ENCODE measurements at places on chromosomes 2 and 18.

DNA sequence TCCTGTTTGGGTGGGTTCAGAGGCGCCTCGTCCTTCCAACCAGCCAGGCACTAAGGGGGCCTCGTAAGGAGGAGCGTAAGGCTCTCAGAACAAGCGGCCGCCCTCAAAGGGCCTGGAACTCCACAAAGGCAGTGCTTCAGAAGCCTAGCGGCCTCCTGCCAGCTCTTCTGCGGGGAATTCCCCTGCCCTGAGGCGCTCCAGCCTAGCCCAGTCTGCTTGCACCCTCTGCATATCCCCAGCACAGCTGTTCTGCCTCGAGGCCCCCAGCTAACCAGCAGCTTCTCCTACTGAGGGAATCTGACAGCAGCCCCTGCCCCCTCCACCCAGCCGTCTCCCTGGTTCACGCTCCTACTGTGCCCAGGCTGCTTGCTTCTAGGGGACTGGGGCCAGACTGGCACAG lies 265.9 kb downstream of the TFCP2L1 start:
- DNase-seq, result no peak

DNA sequence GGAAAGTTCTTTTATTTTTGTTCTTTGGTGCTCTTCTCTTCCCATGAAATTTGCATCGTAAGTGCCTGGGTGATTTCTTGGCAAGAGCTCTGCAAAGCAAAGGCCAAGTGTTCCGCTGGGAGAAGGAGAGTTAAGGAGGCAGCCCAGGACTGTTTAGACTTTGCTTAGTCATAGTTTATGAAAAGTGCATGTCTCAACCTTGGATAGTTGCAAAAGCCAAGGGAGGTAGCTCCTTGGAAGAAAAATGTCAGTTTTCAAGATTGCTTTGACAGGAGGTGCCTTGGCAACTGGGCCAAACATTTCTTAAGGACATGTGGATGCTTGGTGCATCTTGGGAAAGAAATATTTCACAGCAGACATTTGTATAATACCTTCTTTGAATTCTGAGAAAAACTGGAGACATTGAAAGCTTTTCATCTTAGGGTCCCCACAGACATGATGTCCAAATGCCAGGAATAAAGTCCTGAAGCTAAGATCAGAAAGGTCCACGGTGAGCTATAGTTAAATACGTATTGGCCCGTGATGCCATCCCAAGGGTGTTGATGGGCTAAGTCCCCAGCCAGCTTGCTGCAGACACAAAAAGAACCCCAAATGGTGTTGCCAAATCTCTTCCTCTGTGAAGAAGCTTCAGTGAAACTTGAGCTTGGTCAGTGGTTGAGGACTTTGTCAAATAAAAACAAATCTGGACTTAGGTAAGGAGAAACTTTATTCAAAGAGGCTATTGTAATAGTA lies 96.3 kb upstream of the THUMPD2 start:
- peak; percentile 1 for DNase-seq

GRCh38 chr2:101197814-101198213 lies 46.6 kb upstream of the TBC1D8 start:
- no peak for DNase-seq

DNA sequence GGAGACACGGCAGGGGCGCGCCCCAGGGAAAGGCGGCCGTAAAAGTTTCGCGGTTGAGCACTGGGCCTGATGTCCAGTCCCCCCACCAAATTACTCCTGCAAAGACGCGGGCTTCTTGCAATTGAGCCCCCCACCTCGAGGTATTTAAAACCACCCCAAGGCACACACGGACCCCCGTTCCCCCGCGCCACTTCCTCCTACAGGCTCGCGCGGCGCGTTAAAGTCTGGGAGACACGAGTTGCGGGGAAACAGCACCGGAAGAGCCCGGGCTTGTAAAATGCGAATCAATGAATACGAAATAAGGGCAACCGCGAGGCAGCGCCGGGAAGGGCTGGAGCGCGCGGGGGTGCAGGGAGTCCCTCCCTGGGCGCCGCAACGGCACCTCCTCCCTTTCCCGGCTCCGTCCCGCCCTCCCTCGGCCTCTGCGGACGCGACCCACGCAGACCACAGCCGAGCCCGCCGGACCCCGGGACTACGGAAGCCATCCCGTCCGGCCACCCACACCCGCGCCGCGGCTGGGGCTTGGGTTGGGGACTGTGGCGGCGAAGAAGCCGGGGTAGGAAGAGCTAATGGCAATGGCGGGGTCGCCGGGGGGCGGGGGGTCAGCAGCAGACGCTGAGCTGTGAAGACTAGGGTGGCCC lies 918 bp upstream of the NETO1 start:
- no peak for DNase-seq

DNA sequence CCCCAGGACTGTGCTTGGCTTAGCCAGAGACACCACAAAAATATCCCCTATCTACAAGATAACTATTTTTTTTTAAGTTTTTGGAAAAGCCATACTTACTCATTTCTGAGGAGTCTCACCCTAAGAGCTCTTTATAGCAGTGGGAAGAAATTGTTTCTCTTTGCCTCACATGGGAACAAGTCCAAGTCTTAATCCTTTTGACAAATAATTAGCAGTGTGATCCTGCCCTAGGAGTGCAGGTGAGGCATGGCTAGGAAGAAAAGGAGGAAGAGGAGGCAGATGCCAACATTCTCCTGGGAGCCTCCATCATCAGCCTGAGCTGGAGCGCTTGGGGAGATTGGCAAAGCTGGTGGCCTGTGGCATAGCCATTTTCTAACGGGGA lies 115.6 kb downstream of the STPG4 start:
- no peak for DNase-seq

- no peak for DNase-seq
Measured at GRCh38 chr2:134252092-134252750, 1.7 kb upstream of the MGAT5 start.

GRCh38 chr2:1862608-1863280 lies 118.4 kb upstream of the PXDN start:
- DNase-seq, result no peak

DNA sequence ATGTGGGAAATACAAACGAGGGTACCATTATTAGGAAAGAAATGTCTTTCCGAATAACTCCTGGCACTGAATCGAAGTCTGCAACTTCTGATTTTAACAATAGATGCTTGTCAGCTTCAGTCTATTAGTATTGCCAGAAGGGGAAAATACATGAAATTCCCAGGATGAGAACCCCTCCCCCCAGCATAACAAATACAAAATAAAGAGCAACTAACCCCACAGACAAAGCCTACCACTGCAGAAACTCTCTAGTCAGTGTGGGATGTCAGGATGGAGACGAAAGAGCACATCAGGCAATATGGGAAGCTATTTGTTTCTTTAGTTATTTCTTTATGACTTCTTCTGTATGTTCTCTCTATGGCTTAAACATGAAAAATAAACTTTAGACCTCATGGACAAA lies 365.0 kb upstream of the CDH2 start:
- DNase-seq, result no peak

DNA sequence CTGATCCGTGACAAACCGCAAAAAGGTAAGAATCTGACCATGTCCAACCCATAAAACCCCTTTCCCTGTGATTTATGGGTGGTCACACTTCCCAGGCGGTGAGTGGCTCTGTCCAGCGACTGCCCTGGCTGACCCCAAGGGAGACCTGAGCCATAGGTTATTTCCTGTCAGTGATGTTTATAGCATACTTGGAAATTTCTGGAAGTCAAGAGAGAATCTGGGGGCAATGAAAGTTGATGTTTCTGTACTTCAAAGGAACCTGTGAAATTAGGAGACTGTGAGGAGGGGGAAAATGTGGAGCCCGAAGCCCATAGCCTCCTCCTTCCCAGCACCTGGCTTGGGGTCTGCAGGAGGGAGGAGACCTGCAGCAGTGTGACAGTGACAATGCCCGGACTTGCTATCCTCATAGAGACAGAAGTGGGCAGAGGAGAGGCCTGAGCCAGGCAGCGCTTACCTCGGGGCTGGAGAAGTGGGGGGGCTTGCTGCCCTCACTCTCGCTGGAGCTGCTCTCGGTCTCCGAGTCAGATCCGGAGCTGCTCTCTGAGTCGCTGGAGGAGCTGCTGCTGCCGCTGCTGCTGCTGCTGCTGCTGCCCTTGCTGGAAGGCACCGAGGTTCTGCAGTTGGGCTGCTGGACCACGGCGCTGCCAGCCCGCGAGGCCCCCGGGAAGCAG lies 111.3 kb upstream of the REV1 start:
- DNase-seq, result no peak

DNA sequence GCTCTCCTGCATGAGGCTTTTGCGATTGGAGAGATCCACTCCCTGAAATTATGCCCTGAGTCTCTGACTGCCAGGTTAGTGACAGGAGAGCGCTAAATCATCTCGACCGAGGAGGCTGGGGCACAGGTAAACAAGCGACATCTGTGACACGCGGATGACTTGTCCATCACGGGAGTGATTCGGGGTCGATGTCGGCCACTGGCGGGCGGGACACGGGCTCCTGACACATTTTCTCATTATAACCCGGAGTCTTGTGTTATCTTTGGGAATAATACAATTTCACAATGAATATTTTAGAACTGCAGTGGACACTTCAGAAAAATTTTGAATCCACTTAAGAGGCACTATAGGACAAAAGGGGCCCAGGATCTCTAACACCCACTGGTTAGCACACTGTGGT lies 29.5 kb upstream of the SLC35G4 start:
- DNase-seq, result no peak

DNA sequence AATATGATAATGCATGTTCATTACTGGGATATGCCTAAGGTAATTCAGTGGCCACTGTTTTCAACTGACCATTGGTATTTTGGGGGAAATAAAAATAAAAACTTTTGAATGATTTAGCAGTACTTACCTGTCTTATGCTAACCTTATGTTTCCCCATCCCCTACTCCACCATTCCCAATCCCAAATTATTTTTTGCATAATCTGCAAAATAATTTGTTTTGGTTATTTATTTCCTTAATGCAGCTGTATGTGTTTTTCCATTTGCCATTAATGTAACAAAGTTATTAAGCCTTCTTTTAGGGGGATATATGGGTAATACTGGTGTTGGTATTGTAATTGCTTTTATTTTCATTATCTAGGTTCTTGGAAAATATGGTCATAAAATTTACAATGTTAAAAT lies 213.9 kb upstream of the GULP1 start:
- no peak for DNase-seq

- DNase-seq, result no peak
Measured at GRCh38 chr2:202193881-202194353, 44.5 kb downstream of the SUMO1 start.

DNA sequence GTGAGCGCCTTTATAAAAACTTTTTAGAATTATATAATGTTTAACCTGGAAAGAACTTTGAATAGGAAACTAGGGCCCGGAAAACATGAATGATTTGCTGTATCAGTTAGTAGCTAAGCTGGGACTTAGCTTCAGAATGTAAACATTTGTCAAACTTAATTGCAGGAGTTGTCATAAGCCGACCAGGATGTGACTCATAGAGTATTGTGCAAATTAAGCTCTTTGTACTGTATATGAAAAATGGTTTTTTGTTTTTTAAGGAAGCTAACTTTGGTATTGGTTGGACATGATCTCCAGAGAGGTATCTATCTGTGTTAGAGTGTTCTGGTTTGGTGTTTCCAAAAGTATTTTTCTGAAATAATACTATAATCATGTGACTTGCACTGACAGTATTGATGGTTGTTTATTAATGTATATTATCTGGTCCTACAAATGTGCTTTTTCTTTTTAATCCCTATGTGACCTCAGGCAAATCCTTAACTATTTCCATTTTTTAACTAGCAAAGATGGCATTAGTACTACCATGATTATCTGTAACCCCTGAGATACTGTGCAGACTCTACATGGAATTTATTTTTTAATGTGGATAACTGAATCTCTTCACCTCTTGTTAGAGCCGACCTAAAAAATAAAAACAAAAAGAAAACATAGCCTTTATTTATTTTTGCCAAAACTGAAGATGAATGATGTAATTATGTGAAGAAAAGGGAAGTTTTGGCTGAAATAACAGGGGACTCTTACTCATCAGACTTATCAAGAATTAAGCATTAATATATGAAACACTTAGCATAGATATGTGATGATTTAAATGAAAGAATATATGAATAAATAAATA lies 11.7 kb downstream of the YIPF4 start:
- DNase-seq, result no peak

GRCh38 chr2:98025481-98026037 lies 29.8 kb upstream of the TMEM131 start:
- no peak for DNase-seq

DNA sequence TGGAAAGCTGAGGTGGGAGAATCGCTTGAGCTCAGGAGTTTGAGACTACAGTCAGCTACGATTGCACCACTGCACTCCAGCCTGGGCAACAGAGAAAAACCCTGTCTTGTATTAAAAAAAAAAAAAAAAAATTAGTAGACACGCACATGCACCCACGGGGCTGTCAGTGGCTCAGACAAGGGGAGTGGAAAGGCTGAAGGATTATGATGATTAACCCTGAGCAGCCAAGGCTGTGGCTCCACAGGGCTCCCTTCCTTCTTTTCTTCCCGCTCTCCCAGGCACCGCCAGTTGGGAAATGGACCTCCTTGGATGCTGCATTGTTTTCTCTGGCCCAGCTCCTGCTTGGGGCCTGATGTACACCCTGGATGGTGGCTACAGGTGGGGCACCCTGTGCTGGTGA lies 49.0 kb upstream of the RAB6C start:
- no peak for DNase-seq

DNA sequence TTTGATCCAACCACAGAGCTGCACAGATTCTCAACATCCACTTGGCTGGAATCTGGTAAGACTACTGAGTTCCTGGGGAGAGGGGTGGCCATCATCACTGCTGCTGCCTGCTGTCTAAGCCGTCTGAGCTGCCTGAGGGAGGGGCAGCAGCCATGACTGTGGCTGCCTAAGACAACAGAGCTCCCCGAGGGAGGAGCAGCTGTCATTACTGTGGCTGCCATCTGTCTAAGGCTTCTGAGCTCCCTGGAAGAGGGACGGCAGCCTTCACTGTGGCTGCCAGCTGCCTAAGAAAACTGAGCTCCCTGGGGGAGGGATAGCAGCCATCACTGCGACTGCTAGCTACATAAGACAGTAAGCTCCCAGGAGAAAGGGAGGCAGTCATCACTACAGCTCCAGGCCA lies 584.4 kb downstream of the NR4A2 start:
- no peak for DNase-seq

DNA sequence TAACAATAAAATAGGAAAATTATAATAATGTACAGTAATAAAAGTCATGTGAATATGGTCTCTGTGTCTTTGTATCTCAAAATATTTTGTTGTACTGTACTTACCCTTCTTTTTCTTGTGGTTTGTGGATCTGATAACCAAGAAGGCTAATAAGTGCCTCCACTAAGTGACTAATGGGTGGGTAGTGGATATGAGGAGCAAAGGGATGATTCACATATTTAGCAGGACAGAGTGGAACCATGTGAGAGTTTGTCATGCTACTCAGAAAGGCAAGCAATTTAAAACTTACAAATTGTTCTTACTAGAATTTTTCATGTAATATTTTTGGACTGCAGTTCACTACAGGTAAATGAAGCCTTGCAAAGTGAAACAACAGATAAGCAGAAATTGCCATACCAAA lies 1241.2 kb upstream of the CDH2 start:
- no peak for DNase-seq

GRCh38 chr2:74321737-74322136 lies 21.5 kb downstream of the SLC4A5 start:
- no peak for DNase-seq
